ENCODE measurements at places on chromosomes 2 and 18.
A peak's percentile ranks its signal among the peaks of the same experiment; 100 is the strongest.

DNA sequence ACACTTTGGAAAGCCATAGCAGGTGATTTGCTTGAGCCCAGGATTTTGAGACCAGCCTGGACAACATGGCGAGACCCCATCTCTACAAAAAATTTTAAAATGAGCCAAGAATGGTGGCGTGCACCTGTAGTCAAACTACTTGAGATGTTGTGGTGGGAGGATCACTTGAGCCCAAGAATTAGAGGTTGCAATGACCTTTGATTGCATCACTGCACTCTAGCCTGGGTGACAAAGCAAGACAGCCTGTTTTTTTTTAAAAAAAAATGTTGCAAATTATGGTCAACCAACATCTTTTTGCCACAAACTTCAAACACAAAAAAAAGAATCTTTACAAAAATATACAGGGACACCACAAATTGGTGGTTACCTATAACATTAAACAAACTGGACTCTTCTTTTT lies 40.3 kb downstream of the MEX3C start:
- no peak for DNase-seq

DNA sequence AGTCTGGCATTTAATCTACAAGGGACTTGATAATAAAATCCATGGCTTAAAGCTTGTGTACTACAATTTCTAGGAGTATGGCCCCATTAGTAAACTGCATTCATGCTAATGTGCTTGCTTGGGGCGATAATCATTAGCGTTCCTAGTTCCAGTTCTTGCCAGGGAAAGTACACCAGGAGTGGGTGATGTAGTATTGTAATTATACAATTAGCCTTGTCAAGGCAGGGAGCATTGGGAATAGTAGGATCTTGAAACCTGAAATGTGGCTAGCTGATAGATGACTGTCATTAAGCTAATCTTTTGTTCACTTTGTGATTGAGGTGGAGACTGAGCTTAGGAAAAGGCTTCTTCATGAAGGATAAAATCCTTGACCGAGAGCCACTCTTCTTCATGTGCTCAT lies 989.2 kb downstream of the CPS1 start:
- DNase-seq, result no peak

GRCh38 chr18:32026491-32027086 lies 8.0 kb downstream of the RNF125 start:
- no peak for DNase-seq

- DNase-seq, result no peak
Measured at GRCh38 chr2:3176071-3176868, 201.3 kb downstream of the EIPR1 start.

DNA sequence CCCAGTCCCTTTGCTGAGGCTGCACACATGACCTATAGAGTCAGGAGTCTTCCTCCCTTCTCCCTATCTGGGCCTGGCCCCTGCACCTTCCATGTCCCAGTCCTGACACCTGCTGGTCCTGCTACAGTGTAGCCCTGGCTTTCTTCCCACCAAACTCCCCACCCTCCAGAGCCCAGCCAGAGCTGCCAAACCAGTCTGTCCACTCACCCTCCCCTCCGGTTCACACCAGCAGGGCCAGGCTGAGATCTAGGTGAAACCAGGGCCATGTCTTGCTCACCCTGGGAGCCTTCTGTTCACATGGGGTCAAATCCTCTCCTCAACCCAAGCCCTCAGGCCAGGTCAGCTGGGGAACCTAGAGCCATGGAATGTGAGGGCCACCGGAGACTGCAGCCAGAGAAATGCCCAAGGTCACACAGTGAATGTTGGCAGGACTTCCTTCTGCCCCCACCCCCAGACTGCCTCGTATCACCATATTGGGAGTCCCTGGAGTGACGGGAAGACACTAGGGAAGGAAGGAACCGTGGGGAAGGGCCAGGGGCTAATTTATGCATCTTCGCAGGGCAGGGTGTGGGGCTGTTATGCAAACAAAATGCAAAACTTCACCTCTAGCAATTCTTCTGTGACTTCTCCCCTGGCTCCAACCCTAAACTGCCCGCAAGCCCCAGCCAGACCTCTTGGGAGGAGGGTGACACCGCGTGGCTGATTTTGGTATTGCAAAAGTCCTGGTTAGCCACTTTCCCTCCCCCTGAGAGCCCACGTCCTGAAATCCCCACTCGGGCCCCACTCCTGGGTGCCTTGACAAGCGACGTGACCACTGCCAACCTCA lies 14.6 kb downstream of the TNS1 start:
- peak; percentile 61 for DNase-seq

- no peak for DNase-seq
Measured at GRCh38 chr18:35851286-35851970, 121.1 kb upstream of the RMP24 start.

GRCh38 chr2:100995309-100996075 lies 6.6 kb upstream of the RPL31 start:
- DNase-seq, result no peak

- no peak for DNase-seq
Measured at GRCh38 chr2:207871506-207871905, 101.8 kb upstream of the FZD5 start.

DNA sequence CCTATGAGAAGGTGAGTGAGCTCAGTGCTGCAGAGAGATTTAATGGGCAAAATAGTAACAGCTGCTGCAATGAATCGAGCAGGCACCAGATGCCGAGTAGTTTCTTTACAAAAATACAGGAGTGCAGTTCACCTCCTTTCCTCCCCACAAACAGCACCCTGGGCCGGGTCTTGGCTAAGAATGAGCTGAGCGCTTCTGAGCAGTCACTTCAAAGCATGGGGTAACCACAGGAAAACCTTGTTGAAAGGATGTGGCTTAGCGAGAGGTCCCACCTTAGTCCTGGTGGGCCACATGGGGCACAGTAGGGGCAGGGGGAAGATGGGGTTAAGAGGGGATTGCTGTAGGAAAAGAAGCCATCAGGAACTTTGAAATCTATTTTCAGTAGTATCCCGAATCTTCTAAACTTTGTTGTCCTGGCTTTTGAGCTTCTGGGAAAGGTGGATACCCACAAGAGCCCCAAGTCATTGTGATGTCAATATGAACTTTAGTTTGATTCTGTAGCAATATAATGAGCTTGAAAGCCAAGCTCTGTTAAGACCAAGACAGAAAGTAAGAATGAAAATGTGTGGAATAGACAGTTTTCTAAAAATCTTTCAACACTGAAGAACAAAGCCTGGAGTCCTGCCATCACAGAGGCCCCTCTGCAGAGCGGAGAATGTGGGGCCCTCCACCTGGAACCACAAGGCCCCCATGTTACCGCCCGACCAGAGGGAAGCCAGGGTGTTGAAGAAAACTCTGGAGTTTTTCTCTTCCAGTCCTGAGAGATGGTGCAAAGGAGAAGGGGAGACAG lies 101.0 kb upstream of the ZNF236 start:
- no peak for DNase-seq

DNA sequence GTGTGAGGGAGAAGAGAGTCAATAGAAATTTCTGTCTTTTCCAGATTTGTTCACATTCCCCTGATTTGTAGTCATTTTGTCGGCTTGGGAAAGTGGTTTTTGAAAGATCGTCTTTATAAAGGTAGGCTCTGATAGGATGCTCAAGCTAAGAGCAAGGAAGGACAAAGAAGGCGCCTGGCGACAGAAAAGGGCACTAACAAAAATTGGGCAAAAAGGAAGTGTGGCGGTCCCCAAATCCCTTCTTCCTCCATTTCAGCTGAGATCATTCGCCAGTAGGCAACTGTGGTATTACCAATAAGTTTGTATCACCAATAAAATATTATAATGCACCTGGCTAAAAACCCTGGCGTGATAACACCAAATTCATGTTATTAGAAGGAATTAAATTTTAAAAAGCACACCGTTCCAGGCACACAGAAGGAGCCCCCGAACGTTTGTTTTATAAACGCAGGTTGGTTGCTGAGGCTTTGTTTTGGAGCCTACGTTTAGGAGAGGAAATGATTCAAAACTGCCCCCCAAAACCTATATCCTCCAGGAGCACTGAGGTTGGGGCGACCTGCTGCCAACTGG lies 756 bp upstream of the PTPN4 start:
- no peak for DNase-seq

DNA sequence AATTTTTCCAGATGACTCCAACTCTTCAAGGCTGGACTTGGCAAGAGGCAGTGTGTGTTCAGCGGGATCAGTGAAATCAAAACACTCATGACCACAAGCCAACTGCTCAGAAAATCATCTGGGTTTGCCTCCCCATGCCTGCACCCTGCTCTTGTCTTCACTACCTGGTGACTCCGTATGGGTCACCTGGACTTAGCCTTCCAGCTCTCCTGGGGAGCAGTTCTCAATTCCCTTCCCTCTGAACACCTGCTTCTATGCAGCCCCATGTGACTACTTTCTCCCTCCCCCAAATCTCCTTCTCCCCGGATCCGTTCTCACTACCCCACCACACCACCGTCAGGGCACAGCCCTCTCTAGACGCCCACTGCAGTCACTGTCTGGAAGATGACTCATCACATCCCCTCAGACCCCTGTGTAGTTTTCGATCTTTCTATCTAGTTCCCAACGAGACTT lies 130.2 kb upstream of the ID2 start:
- DNase-seq, result no peak

- no peak for DNase-seq
Measured at GRCh38 chr2:178886006-178886405, 78.8 kb upstream of the TTN start.

- no peak for DNase-seq
Measured at GRCh38 chr18:75083761-75084160, 125.2 kb downstream of the PTGR3 start.

GRCh38 chr2:152930501-152930900 lies 212.1 kb downstream of the ARL6IP6 start:
- no peak for DNase-seq

DNA sequence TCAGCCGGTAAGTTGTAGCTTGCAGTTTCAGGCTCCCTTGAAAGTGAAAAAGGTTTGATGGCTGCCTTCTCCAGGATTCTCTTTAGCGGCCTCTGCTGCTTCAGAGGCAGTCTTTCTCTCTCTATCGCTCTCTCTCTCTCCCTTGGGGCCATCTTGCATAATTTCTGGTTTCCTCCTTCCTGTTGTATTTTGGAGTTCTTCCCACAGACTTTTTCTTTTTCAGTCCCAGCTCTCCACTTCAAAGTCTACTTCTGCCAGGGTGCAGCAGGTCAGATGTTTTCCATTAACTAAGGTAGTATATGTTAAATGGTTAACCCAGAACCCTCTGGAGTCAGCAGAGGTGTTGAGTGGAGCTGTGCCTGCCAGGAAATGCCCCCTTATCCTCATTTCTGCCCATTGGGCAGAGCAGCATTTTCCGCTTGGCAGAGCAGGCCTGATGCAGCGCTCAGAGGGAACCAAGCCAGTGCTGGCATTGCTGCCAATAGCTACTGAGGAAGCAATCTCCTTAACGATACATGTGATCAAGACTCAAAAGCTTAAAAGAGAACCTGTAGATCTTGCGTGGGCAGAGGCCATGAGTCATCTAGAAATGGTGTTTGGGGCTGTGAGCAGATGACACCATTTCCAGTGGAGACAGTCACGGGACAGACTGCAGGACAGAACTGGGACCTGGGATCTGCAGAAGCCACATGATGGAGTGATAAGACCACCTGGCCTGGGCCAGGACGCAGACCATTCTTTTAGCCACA lies 20.8 kb downstream of the DBI start:
- no peak for DNase-seq

DNA sequence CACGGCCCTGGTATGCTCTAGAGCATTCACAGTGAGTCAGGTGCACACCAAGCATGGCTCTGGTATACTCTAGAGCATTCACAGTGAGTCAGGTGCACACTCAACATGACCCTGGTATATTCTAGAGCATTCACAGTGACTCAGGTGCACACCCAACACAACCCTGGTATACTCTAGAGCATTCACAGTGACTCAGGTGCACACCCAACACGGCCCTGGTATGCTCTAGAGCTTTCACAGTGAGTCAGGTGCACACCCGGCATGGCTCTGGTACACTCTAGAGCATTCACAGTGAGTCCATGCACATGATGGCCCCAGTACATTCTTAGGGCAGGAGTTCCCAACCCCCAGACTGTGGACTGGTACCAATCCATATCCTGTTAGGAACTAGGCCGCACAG lies 158.1 kb downstream of the EIPR1 start:
- no peak for DNase-seq

- no peak for DNase-seq
Measured at GRCh38 chr2:34105006-34105767, 506.1 kb upstream of the FAM98A start.

GRCh38 chr2:74719066-74719465 lies 65.0 kb downstream of the SEMA4F start:
- DNase-seq, result no peak

DNA sequence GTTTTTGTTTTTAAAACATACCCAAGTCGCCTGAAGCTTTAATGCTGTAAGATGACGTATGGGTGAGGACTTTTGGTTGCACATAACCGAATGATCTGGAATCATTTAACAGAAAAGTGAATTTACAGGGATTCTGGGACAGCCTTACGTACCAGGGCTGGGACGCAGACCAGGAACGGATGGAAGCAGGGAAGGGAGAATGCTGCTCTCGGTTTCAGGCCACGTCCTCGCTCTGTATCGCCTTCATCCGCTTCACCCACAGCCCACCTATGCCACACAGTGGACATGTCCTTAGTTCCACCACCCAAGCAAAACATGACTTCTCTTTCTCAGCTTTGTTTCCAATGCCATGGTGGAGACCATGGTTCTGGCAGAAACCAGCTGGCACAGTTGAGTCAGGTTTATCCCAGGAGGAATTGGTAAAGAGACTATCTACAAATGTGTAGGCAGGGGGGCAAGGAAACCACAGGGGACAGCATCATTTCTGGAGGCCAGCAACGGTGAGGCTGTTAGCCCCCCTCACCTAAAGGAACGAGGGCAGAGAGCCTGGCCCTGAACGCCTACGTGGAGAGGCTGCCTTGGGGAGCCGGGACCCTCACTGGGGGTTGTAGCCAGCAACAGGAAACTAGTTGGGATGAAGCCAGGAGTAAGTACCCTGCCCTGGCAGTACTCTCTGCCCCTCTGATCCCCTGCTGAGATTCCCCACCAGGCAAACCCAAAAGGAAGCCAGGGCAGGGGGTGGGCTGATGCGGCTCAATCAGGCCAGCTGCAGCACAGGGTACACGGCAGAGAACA lies 132.5 kb downstream of the NDUFA10 start:
- DNase-seq, result no peak

DNA sequence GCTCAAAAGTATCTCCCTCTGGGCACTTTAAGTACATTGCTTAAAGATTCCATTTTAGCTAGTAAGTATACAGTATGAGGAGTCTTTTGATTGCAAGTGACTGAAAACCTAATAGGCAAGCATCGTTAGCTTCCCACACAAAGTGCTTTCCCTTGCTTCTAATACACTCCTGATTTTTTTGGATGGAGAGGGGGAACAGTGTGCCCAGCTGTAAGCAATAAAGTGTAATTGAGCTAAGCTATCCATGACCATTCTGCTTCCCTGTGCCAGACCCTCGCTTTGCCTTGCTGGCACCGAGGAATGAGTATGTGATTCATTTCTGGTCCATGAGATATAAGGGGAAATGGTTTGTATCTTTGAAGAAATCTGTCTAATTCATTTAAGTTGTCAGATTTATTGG lies 3.8 kb upstream of the ZNF24 start:
- DNase-seq, result no peak

All from SHP77 (cell line).